ENCODE measurements at places on chromosomes 6 and 20.

GRCh38 chr6:42653851-42654250, 68.5 kb downstream of the PRPH2 start:
- no peak for DNase-seq

- DNase-seq = peak; percentile 11
Measured at GRCh38 chr6:6942831-6943230, 164.9 kb upstream of the RREB1 start.

- no peak for DNase-seq
Measured at GRCh38 chr20:325889-326644, 715 bp downstream of the SOX12 start.

GRCh38 chr6:69881322-69882151, 15.2 kb downstream of the COL19A1 start:
- DNase-seq = peak; percentile 85

GRCh38 chr6:149711711-149712110, 6.2 kb downstream of the LATS1 start:
- no peak for DNase-seq

Measured in GM12878 (cell line).